ENCODE measurements at places on chromosomes 12 and 14. TPM values are rescaled to one million over a fixed set of nuclear protein-coding genes. Genes with fewer than 3 reads are reported as not detected.

The SMIM41 gene
- total RNA-seq = not detected

The CNTN1 gene
- total RNA-seq = 21.7 TPM

The AQP6 gene
- not detected for total RNA-seq

The PMCH gene
- total RNA-seq = not detected

The KRT75 gene
- total RNA-seq = 3.3 TPM

The ZC2HC1C gene
- 2.0 TPM for total RNA-seq

The WNT1 gene
- total RNA-seq = not detected

The DBX2 gene
- total RNA-seq = 1.1 TPM

The AKAP6 gene
- total RNA-seq = 11.0 TPM

The ENDOU gene
- 22.9 TPM for total RNA-seq

The EPYC gene
- not detected for total RNA-seq

The UBR7 gene
- 38.2 TPM for total RNA-seq

Measured in suprapubic skin (tissue), 4 donors.